Testis (tissue), 5 donors: ENCODE measurements at places on chromosomes 12 and 14.

- no peak for DNase-seq
Observed at GRCh38 chr14:103418481-103418818, 33.2 kb downstream of the MARK3 start.

DNA sequence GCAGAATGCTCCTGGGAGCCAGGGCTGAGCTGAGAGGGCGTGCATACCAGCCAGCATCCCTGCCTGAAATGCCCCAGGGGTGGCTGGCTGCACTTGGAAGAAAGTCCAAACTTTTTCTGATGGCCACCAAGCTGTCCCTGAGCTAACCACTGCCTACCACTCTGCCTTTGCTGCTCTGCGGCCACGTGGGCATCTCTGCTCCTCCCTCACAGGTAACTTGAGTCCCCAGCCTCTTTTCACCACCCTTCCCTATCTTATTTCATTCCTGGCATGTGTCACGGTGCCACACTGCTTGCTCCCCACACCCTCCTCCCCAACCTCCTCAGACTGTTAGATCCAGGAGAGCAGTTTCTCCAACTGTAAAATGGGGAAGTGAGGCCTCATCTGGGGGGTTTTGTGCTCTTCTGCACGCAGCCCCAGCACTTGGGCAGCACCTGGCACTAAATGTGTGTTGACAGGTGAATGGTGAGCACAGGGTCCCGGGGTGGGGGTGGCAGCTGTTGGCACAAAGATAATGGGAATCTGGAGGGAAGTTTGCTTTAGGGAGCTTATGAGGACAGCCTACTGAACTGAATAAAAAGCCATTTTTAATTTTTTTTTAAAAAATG lies 113.0 kb downstream of the GLT1D1 start:
- DNase-seq: no peak

DNA sequence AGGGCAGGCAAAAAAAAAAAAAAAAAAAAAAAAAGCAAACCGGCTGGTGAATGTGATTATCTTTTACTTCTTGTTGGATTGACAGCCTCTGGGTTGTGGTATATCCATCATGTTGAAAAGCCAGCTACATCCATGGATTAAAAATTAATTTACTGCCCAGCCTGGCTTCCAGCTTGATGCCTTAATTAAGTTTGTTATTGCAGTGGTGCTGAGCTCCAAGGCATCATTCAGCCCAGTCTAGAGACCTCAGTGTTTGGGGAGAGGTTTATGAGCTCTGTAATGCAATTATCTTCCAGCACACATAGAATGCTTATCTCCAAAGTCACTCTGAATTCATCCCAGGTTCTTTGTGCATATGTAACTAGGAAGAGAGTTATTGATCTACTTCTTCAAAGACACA lies 114.8 kb downstream of the RIMBP2 start:
- no peak for DNase-seq

- DNase-seq: no peak
Observed at GRCh38 chr12:5348057-5348456, 83.9 kb upstream of the NTF3 start.

DNA sequence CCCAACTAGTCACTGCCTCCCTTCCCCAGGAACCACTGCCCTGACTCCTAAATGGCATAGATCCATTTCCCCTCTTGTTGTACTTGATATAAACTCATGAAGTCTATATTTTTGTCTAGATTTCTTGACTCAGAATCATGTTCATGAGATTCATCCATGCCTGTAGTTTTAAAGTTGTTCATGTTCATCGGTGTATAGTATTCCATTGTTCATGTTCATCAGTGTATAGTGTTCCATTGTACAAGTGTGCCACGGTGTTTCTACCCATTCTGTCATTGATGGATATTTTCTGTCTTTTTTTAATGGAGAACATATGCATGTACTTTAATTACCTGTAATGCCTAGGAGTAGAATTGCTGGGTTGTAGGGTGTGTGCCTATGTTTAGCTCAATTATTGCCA lies 261.7 kb downstream of the CACNA1C start:
- no peak for DNase-seq

- no peak for DNase-seq
Observed at GRCh38 chr14:95011445-95012006, 145.8 kb downstream of the DICER1 start.

DNA sequence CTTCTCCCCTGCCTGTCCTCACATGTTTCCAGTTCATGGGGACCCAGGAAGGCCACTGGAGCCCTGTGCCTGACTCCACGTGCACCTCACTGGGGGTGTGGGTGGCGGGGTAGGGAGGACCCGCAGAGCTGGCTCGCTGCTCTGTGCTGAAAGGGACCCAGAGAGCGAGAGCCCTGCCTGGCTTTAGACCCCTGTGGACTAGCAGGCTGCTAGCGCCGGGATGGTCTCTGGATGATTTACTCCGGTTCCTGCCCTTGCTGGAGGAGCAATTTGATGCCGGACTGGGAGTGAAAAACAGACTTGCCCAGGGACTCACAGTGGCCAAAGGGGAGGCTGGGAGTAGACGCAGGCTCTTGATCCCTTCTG lies 49.0 kb downstream of the NTF3 start:
- DNase-seq: peak; percentile 16

GRCh38 chr12:46459861-46460545 lies 87.4 kb upstream of the SLC38A2 start:
- DNase-seq: no peak

- DNase-seq: peak; percentile 54
Observed at GRCh38 chr12:101414533-101415119, 7.1 kb upstream of the ARL1 start.

DNA sequence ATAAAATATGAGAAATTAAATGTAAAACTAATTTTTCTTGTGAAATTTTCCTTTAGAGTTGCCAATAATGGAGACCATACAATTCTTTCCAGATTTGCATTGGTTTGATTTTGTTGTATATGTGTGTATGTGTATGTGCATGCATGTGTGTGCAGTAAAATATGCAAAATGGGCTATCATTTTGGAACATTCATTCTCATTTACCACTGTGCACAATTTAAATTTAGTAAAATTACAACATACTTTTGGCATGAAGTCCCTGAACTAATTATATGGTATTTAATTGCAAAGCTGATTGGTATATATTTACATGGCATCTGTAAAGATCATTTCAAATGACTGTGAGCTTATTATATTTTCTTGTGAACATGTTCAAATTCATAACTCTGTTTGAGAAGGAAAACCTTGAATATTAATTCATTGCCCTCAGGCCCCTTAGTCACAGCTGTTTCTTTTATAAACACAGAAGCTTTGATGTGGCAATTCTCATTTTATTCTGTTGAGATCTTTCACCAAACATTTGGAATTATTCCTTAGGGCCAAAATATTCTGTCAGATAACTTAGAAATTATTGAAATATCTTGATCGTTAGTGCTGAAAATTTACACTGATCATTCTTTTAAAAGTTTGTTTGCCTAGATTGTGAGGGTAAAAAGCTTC lies 17.6 kb downstream of the KERA start:
- no peak for DNase-seq

DNA sequence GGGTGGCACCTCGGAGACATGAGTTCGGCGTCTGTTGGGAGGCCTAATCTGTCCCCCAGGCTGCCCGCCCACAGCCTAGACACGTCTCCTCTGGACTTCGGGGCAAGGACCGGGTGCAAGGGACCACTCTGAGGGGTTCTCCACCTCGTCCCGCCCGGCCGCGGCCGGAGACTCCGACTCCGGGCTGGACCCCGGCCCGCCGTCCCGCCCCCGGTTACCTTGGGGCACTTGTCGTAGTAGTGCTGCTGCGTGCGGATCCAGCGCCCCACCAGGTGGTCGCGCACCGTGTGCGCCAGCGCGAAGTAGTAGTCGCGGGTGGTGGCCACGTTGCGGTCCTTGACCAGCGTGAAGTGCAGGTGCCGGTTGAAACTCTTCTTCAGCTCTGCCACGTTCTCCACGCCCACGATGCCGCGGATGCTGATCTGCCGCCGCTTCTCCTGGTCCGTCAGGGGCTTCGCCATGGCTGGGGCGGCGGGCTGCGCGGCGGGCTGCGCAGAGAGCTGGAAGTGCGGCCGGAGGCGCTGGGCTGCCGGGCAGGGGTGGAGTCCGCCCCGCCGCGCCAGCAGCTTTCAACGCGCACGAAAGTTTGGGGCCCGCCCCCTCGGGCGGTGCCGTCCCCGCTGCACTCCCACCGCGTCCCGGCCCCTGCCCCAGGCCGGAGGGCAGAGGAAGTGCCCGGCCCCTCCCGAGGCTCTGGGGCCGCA lies at the start of gene PYGL:
Gene PYGL (minus strand): TSS at position 541 of the 704 bp plus-strand sequence. CDS start 80 bp downstream, at position 461.
- peak; percentile 70 for DNase-seq

DNA sequence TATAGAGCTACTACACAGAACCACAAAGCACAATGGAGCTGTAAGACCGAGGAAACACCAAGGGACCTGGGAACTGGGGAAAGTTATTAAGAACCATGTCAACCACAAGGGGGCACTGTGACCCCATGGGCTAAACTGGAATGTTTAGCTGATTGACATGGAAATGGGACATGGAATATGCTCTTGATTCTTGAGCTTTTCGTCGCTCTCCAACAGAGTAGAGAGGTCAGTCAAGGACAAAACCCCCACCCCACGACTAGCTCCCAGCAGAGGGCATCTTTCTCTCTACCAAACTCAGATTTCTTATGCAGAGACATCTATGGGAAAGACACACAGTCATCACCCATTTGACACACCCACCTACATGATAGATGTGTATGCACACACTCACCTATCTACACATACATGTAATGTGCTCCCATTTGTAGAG lies 10.1 kb downstream of the NDRG2 start:
- DNase-seq: peak; percentile 92

- DNase-seq: no peak
Observed at GRCh38 chr12:117329756-117330155, 31.7 kb downstream of the NOS1 start.

DNA sequence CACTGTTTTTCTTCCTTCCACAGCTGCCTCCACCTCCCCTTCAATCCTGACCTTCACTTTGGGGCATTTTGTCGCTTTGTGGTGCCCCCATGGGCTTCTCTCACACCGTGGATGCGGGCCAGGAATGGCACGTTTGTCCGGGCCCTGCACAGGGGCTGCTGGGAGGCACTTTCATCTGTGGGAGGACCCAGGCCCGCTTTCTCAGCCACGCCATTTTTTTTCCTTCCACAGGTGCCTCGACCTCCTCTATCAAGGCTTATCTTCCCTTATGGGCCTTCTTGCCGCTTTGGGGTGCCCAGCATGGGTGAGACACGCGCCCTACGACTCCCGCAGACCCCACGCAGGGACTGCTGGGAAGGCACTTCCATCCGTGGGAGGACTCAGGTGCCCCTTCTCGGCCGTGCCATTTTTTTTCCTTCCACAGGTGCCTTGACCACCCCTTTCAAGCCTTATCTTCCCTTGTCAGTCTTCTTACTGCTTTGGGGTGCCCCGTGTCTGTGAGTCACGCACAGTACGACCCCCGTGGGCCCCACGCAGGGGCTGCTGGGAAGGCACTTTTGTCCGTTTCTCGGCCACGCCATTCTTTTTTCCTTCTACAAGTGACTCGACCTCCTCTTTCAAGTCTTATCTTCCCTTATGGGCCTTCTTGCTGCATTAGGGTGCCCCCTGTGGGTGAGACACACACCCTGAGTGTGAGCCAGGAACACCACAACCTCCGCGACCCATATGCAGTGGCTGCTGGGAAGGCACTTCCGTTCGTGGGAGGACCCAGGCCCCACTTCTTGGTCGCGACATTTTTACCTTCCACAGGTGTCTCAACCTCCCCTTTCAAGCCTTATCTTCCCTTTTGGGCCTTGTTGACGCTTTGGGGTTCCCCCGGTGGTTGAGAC lies 270.7 kb downstream of the ALG10 start:
- DNase-seq: no peak

DNA sequence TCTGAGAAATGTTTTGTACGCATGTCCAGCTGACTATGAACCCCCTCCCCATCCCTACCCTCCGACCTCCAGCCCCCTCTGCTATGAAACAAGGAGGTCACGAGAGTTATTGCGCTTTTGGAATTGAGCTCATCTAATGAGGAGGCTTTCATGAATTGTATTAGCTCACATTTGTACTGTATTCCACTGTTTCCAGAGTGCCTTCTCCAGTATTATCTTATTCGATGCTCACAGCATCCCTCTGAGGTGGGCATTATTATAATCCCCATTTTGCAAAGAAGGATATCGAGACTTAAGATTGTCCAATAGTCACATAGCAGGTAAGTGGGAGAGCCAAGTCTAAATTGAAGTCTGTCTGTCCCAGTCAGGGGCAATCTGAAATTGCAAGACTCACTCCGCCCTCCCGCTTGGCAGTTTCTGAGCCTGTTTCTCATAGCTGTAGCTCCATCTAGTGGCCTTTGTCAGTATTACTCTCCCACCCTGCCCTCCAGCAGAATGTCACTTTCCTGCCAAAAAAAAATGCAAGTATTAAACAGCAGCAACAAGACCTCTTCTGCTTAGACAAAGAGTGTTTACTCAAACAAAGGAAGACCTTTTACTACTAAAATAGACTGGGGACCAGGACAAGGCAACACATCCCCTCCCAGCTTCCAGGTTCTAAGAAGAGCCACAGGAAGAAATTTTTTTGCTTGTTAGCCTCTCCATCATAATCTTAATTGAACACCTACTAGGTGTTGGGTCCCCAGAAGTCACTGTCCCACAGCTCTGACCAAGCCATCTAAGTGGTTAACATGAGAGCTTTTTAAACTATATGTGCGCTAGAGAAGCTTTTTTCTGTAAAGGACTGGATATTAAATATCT lies 48.6 kb upstream of the TMEM233 start:
- DNase-seq: peak; percentile 87

GRCh38 chr12:3326156-3326849 lies 164.7 kb upstream of the PRMT8 start:
- DNase-seq: no peak

- no peak for DNase-seq
Observed at GRCh38 chr12:116324654-116325335, 47.3 kb upstream of the MED13L start.

DNA sequence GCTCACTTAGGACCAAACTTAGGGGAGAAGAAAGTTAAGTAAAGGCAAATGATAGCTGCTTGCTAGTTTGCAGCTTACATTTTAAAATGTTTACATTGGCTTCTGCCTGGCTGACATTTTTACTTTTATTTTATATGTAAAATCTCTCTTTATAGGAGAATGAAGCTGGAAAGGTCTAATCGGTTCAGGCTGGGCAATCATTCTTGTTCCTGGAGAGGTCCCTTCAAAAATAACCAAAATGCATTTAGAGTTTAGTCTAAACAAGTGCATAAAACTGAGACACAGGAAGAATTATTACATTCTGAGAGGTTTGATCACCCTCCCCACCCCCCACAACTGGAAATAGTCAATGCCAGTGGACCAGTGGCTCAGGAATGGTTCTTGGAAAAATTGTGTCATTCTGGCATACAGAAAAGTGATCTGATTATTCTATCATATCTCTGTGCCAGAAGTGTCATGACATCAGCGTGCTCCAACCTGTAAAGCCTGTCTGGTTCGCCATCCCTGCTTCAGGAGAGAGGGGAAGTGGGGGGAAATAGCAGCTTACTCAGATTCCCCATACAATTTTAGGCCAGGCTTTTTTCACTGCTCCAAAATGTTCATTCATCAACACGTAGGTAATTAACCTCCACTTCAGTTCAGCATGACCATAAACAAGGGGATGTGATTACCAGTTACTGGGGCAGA lies 4.2 kb downstream of the PRICKLE1 start:
- no peak for DNase-seq

GRCh38 chr14:85471744-85472143 lies 58.2 kb upstream of the FLRT2 start:
- DNase-seq: no peak
